IMR-90 (cell line): ENCODE measurements at places on chromosomes 1 and 21.

- no peak for DNase-seq
These were observed 175.4 kb downstream of the SEC16B start for GRCh38 chr1:177794376-177794991.

DNA sequence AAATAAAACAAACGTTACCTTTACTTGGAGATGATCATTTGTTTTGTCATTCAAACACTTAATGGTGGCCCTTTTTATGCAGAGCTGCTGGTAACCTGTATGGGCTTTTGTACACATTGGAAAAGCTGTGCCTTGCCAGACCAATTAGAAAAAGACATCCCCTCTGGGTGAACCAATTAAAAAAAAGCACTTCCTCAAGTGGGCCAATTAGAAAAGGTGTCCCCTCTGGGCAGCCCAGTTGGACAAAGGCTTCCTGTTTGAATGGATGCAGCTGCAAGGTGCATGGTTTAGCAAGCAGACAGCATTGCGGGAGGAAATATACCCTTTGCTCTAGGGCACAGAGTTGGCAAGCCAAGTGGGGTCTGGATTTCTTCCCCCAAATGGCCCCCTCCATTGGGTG is 21.6 kb downstream of the HUNK start:
- DNase-seq: no peak

DNA sequence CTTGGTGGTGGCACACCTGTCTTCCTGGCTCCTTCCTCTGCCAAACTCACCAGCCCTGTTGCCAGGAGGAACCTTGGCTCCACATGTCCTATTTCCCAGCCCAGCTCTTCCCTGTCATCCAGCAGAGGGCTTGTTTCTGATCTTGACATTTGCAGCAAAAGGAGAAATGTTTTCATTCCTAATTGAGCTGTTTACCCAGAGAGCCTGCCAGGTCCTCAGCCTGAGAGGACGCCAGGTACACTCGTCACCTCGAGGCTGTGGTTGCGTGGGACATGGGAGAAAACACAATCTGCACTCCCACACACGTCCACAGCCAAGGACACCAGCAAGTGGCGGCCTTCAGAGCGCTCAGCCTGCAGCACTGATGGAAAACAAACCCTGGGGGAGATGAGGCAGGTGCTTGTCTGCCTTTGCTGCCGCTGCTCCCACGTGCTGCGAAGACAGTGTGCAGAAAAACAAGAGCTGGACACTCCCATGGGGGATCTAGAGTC is 132.8 kb upstream of the CD34 start:
- no peak for DNase-seq

DNA sequence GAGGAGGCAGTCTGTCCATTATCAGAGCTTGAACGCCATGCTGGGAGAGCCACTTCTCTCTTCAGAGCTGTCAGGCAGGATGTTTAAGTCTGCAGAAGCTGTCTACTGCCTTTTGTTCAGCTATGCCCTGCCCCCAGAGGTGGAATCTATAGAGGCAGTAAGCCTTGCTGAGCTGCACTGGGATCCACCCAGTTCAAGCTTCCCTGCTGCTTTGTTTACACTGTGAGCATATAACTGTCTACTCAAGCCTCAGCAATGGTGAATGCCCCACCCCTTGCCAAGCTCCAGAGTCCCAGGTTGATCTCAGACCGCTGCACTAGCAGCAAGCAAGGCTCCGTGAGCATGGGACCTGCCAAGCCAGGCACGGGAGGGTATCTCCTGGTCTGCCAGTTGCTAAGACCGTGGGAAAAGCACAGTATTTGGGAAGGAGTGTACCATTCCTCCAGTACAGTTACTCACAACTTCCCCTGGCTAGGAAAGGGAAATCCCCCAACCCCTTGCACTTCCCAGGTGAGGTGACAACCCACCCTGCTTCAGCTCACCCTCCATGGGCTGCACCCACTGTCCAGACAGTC is 32.5 kb downstream of the RGS13 start:
- DNase-seq: no peak

GRCh38 chr1:175572932-175573868 is 170.2 kb downstream of the TNR start:
- no peak for DNase-seq

GRCh38 chr1:7172804-7173203 is 387.6 kb downstream of the CAMTA1 start:
- no peak for DNase-seq
